ENCODE measurements at places on chromosomes 4 and X.

GRCh38 chr4:24683116-24683515, 98.8 kb upstream of the DHX15 start:
- no peak for DNase-seq

DNA sequence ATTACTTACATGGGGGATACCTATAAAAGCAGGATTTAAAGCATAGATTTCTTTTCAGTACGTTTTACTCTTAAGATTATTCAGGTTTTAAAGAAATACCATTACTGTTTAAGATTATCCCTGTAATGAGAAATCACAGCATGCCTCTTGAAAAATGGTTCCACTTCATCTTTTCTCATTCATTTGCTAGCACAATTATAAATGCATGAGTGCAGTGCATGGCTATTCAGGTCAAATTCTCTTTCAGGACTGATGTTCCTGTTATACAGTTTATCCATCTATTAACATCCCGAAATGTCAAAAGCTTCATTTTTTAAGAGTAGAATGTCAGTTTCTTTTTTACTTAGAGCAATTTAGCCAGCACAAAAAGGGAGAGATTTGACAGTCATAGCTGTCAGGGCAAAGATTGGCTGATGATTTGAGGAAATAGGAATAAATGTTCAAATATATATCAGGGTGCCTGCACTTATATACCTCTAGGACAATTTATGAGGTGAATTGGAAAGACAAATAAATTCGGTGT, 135.2 kb downstream of the ADGRL3 start:
- no peak for DNase-seq

DNA sequence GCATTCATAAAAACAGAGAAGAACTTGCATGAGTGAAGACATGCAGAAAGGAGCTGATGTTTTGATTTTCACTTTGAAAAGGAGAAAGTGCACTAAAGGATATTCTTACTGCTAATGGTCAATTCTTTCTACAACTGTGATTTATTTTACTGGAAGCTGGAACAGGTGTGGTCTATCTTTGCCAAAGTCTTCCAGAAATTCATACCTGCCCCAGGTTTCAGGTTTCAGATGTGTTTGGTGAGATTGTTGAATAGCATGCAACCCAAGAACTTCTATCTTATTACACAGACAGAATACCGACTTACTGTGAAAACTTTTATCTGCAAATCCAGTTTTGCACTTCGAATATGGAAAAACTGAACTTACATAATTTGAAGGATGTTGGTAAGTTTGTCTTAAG, 388.3 kb downstream of the PDGFC start:
- DNase-seq, result no peak

DNA sequence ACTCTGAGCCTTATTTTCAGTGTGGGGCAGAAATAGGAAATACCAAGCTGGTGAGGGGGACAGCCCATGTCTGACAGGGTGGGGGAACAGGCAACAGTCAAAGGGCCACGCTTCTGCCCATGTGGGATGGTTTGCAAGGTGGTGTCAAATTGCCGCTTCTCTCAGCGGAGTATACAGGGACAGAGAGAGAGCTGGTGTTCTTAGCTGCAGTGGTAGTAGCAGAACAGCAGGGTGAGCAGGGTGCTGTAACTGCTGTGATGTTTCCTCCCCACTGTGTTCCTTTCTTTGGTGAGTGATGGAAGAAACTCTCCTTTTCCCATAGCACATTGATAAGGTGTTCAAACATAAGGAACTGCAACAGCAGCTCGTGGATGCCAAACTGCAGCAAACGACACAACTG, 37.9 kb downstream of the RBBP7 start:
- DNase-seq, result no peak
